ENCODE measurements at places on chromosomes 12 and 14. TPM values are rescaled to one million over a fixed set of nuclear protein-coding genes. Genes with fewer than 3 reads are reported as not detected.

DNA sequence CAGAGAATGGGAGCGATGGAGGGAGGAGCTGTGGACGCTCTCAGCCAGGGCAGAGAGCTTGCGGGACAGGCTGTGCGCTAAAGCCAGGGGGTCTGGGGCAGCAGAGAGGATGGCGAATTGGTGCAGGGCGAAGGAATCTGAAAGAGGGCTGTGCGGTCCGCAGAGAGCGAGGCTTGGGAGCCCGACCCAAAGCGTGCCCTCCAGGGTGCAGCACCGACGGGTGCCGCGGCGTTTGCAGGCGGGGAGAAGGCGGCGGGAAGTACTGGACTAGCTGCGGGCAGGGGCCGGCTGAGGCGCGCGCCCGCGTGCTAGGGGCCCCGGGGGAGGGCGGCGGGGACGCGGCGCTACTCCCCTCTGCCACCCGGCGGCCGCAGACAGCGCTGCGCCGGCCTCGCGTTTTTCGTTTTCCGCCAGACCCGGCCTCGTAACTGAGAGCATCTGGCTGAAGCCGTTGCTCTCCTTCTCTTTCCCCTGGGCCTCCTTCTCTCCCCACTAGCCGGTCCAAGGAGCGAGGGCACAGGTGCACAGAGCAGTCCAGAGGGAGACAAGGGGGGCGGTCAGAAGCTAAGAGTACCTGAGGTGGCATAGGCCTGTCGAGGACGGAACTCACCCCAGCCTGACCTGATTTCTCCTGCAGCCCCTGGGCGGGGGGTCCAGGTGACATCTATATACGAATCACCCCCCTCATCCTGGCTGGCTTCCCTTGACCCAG is 24.9 kb downstream of the SLC6A12 start:
- DNase-seq, result peak; percentile 79

GPD1 gene
- total RNA-seq, result not detected

- DNase-seq, result no peak
Observed at GRCh38 chr12:116071555-116072230, 205.8 kb downstream of the MED13L start.

P2RX2 gene
- not detected for total RNA-seq

DNA sequence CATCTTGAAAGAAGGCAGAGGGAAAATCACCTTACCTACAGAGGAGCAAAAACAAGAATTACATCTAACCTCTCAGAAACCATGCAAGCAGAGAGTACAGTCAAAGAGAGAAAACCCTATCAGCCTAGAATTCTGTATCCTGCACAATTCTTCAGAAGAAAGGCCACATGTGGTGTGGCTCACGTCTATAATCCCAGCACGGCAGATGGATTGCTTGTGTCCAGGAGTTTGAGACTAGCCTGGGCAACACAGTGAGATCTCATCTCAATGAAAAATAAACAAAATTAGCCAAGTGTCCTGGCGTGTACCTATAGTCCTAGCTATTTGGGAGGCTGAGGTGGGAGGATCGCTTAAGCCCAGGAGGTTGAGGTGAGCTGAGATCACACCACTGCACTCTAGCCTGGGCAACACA is 48.2 kb downstream of the ATF7 start:
- DNase-seq, result no peak

MDGA2 gene
- 8.1 TPM for total RNA-seq

TGM1 gene
- 1.7 TPM for total RNA-seq

DNA sequence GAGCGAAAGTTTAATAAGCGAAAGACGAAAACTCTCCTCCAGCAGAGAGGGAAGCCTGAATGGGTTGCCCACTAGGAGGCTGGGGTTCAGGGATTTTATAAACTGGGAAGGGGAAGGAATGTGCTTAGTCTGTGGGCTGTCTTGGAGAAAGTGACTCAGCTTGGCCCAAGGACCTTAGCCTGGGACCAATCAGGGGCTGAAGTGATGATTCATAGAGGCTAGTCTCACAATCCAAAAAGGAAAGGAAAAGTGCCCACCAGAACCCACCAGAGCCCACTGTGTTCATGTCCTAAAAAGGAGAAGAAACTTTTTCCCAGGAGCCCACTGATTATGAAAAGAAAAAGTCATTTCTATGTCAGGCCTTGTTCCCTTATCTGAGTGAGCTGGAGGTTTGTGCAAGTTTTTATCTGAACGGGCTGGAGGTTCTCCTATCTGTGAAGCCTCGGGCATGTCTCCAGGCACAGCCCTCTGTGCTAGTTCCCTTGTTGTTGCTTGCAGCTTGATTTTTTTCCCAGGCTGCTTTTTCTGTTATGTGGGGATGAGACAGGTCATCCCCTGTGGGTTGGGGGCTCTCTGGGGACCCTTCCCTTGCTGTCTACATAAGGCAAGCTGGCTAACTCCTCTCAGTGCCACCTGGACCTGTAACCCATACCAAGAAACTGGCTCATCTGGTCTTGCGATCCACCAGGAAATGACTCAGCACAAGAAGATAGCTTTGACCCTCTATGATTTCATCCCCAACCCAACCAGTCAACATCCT is 8.3 kb upstream of the GOLGA5 start:
- no peak for DNase-seq

DNA sequence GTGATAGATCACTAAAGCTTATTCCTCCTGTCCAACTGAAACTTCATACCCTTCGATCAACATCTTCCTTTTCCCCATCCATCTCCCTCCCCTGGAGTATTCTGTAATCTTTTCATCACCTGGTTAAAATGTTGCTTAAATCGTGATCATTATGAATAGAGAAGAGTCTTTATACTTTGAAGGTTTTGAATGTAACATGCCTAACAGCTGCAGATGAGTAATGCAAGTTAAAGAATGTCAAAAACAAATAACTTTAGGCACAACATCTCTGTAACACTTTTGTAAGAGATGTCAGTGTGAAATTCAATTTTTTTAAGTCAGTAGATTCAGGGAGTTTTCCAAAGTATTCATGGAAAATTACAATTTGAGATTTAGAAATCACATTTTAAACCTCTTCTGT is 25.0 kb downstream of the RXYLT1 start:
- DNase-seq, result no peak

DNA sequence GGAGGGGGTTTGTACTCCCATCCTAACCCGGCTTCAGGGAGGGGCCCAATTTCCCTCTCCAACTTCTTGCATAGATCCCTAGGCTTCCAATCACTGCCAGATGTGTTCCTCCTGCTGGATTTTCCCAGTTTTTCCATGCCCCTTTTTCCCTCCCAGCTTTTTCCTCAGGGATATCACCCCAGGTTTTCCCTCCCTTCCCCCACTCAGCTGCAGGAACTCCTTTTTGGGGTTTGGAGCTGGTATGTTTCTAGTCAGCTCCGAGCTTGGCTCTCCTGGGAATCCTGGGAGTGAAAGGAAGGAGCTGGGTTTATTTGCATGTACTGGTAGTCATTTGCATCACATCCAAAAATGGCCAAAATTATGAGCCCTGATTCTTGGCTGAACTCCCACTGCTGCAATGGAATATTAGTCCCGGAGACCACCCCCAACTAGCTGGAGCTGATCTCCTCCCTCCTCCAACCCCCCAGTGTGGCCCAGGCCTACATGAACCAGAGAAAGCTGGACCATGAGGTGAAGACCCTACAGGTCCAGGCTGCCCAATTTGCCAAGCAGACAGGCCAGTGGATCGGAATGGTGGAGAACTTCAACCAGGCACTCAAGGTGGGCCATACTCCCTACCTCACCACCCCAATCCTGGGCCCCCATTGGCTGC is 1.4 kb upstream of the RDH5 start:
- no peak for DNase-seq

DNA sequence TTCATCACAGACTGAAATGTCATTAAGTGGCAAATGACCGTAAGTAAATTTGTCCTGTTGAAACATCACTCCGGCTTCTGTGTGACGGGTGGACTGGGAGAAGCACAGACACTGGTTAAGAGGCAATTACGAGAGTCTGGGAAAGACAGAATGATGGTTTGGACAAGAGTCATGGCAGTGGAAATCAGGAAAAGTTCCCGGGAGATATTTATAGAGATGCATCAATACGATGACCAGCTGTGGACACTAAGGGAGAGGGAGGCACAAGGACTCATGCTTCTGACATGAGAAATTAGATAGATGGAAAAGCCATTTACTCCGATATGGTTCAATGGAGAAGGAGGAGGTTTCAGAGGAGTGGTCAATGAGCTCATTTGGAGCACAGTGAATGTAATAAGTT is 27.3 kb downstream of the CKAP4 start:
- no peak for DNase-seq

- no peak for DNase-seq
Observed at GRCh38 chr12:46222636-46223035, 46.2 kb downstream of the SLC38A1 start.

RERGL gene
- total RNA-seq, result not detected

SRRM4 gene
- total RNA-seq, result 3.6 TPM

EPYC gene
- not detected for total RNA-seq

DNA sequence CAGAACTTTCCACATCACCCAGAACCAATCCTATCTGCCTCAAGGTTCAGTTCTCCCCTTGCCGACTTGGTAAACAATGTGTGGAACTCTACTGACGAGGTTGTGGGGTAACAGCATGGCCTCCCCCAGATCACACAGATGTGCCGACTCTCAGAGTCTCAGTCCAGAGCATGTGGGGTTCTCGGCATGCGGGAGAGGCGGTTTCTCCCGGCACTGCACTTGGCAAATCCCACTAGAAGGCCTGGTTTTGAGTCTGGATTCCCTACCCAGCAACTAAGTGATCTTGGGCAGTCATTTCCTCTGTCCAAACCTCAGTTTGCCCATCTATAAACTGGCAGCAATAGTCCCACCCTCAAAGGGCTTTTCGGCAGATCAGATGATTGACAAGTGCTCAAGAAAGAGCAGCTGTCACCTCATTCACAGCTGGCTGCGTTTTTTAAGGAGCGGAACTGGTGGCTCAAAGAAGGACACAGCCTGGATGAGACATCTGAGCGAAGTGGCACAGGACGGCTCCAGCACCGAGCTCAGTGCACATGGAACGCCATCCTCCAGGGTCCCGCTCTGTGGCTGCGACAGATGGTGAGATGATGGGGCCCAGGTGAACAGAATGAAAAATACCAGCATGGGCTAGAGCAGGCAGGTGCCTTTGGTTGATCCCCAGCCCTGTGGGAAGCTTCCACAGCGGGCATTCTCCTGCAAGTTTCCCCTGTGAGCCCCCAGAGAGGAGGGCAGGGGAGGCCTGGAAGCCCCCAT is 7.3 kb downstream of the TESC start:
- DNase-seq, result no peak

DNA sequence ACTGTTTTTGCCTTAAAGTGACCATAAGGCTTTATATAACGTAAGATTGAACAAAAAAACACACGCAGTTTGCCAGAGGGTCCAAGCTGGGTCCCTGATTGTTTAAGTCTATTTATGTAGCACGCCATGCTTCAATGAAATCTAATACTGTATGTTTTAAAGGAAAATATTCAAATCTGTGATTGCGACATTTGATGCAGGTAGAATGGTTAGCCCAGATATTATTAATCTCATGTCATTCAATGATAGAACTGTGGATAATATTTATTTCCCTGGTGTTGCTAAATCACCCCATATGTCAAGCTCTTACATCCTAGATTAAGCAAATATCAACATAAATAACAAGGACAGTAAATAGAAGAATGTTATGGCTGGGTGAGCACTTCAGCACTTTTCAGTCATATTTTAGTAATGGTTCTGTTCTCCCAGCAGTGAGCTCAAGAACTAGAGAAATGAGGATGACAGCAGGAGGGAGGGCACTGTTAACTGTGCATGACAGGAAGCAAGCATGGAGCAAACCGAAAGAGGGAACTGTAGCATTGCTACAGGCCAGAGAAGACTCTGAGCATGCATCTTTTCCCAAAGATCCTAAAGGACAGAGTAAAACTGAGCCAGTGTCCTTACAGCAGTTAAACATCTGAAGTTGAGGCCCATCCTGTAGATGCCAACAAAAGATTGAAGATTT is 465.7 kb upstream of the MGAT4C start:
- no peak for DNase-seq

- DNase-seq, result no peak
Observed at GRCh38 chr14:98684468-98684867, 587.5 kb downstream of the BCL11B start.

ANKRD33 gene
- total RNA-seq, result 0.31 TPM

DNA sequence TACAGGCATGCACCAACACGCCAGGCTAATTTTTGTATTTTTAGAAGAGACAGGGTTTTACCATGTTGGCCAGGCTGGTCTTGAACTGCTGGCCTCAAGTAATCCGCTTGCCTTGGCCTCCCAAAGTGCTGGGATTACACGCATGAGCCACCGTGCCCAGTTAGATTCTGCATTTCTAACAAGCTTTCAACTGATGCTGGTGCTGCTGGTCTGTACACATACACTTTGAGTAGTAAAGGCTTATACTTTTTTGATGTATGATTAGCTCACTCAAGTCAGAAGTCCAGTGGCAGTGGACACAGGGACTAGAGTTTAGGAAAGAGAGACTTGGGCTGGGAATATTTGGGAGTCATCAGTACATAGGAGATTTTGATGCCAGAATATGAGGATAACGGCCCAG is 2.2 kb upstream of the TBC1D15 start:
- no peak for DNase-seq

GRCh38 chr12:106114447-106115068 is 24.2 kb downstream of the NUAK1 start:
- DNase-seq, result no peak

- DNase-seq, result no peak
Observed at GRCh38 chr12:113855998-113856397, 110.1 kb downstream of the RBM19 start.

DNA sequence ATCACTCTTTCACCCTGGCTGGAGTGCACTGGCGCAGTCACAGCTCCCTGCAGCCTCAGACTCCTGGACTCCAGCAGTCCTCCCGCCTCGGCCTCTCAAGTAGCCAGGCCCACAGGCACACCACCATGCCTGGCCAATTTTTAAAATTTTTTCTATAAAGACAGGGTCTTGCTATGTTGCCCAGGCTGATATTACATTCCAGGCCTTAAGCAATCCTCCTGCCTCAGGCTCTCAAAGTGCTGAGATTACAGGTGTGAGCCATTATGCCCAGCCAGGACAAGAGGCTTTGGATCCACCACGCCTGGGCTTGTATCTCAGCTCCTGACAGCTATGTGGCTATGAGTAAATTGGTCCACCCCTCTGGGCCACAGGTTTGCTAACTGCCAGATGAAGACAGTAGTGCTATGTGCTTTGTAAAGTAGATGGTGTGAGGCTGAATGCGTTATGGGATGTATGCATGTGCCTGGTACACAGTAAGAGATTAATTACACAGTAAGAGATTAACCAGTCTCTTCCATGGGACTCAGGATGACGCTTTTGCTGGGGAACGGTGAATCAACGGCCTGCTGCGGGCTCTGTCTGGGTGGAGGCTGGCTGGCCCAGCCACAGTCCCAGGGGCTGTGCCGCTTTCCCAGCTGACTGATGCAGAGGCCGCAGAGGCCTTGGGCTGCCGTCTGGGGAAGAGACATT is 53.3 kb upstream of the NCOR2 start:
- DNase-seq, result no peak

MYO1A gene
- total RNA-seq, result 0.36 TPM

GRCh38 chr12:44775901-44776300 is 100.2 kb downstream of the NELL2 start:
- DNase-seq, result no peak

- no peak for DNase-seq
Observed at GRCh38 chr12:28879379-28879778, 269.7 kb upstream of the FAR2 start.

C12orf50 gene
- not detected for total RNA-seq

TAS2R14 gene
- total RNA-seq, result 2.0 TPM

KIF26A gene
- total RNA-seq, result 96.9 TPM

- no peak for DNase-seq
Observed at GRCh38 chr12:130634866-130635265, 81.2 kb downstream of the RIMBP2 start.

GRCh38 chr14:95034788-95035187 is 122.5 kb downstream of the DICER1 start:
- no peak for DNase-seq

TAS2R42 gene
- not detected for total RNA-seq

All from endothelial cell (in vitro differentiated cells).